ENCODE measurements at places on chromosomes 3 and 15.

- DNase-seq = no peak
Measured at GRCh38 chr3:98782824-98783500, 19.8 kb downstream of the ST3GAL6 start.

- DNase-seq = no peak
Measured at GRCh38 chr3:118910332-118910731, 124.3 kb downstream of the IGSF11 start.

- DNase-seq = no peak
Measured at GRCh38 chr3:107216229-107216628, 161.0 kb upstream of the CCDC54 start.

GRCh38 chr15:70269991-70270751 is 172.5 kb upstream of the TLE3 start:
- DNase-seq = peak; percentile 42

GRCh38 chr3:123518892-123519485 is 65.9 kb downstream of the HACD2 start:
- no peak for DNase-seq

DNA sequence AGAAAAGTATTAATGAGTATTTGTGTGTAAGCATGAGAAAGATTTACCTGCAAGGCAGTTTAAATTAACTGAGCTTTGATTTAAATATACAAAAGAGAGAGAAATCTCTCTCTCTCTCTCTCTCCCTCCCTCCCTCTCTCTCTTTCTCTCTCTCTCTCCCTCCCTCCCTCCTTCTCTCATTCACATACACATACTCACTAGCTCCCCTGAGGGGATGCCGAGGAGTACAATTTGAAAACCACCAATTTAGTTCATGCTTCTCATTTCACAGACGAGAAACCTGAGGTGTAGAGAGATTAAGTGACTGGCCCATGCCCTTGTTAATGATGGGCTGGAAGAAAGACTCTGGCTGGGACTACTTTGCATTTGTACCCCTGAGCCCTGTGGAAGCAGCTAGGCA is 59.4 kb downstream of the MECOM start:
- DNase-seq = no peak

- peak; percentile 63 for DNase-seq
Measured at GRCh38 chr3:64355401-64355807, 130.1 kb upstream of the PRICKLE2 start.

GRCh38 chr3:35257641-35258040 is 381.7 kb upstream of the ARPP21 start:
- no peak for DNase-seq

DNA sequence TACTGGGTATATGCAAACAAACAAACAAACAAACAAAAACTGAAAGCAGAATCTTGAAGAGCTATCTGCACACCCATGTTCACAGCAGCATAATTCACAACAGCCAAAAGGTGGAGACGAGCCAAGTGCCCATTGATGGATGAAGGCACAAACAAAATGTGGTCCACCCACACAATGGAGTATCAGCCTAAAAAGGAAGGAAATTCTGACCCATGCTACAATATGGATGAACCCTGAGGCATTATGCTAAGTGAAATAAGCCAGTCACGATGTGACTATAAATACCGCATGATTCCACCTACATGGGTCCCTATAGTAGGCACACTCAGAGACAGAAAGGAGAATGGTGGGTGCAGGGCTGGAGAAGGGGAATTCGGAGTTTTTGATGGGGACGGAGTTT is 24.1 kb downstream of the XPC start:
- no peak for DNase-seq

- DNase-seq = no peak
Measured at GRCh38 chr3:52088445-52089367, 32.3 kb upstream of the DUSP7 start.

DNA sequence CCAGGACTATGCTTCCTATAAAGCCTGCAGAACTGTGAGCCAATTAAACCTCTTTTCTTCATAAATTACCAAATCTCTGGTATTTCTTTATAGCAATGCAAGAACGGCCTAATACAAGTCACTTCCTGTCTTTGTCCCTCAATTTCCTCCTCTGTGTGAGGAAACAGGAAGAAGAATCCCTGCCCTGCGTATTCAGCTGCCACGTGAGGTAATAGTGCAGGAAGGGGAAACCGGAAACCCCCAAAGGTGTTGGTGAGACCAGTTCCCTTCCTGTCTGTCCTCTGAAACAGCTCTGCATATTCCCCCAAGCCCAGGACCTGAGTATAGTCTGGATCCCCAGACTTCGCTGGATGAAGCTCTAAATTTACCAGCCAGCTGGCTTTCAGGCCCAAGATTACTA is 18.1 kb upstream of the PTPN23 start:
- no peak for DNase-seq

All from kidney glomerular epithelial cell (primary cell).